ENCODE measurements at places on chromosomes 1 and 21.

DNA sequence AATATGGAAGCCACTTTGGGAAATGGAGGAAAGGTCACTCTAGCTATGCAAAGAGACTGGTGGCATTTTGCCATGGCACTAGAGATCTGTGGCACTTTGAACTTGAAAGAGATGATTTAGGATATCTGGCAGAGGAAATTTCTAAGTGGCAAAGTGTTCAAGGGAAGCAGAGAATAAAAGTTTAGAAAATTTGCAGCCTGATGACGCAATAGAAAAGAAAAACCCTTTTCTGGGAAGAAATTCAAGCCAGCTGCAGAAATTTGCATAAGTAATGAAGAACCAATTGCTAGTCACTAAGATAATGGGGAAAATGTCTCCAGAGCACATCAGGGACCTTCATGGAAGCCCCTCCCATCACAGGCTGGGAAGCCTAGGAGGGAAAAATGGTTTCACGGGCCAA, 191.1 kb upstream of the B3GALT2 start:
- no peak for DNase-seq

DNA sequence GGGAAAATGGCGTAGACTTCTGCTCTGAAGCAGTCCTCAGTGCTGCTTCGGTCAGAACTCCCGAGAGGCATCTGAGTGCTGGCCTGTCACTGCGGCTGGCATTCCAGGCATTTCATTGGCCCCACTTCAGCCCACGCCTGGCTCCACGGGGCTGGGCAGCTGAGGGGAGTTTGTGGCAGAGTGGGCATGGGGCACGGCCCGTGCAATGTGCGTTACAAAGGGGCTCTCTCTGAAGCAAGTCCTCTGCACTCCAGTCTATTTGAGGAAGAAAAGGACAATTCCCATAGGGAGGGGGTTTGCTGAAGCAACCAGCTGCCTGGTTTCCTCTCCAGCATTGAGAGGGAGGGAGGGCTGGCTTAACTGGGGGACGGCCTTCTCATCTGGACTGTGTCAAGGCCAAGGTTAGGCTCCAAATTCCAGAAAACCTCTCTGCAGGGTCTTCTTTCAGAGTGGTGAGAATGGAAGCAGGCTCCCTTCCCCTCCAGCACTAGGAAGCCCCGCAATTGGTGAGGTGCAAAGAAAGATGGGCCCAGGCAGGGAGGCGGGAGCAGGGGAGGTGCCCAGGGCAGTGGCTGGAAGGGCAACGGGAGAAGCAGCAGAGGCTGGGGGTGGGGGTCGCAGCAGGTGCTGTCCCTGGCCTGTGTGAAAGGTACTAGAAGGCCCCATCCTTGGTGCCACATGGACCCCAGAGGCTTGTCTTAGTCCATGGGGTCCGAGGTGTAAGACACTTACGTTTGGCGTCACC, 21.1 kb upstream of the GPR157 start:
- DNase-seq, result no peak

- DNase-seq, result no peak
Observed at GRCh38 chr1:70941563-70941962, 106.1 kb downstream of the PTGER3 start.

DNA sequence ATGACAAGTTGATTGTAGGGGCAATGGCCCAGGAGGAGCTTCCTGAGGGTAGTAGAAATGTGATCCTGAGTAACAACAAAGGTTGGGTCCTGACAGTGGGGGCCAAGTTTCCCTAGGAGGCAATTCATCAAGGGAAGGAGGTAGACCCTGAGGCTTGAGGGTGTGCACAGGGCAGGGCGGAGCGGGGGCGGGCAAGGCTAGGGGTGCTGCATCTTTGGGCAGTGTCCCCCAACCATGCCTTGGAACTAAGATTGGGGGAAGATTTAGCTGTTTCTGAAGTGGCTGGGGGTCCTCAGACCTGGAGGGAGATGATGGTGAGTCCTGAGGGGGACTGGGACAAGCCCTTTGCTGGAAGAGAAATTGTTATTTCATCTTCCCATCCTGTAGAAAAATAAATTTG, 50.9 kb downstream of the HUNK start:
- no peak for DNase-seq

DNA sequence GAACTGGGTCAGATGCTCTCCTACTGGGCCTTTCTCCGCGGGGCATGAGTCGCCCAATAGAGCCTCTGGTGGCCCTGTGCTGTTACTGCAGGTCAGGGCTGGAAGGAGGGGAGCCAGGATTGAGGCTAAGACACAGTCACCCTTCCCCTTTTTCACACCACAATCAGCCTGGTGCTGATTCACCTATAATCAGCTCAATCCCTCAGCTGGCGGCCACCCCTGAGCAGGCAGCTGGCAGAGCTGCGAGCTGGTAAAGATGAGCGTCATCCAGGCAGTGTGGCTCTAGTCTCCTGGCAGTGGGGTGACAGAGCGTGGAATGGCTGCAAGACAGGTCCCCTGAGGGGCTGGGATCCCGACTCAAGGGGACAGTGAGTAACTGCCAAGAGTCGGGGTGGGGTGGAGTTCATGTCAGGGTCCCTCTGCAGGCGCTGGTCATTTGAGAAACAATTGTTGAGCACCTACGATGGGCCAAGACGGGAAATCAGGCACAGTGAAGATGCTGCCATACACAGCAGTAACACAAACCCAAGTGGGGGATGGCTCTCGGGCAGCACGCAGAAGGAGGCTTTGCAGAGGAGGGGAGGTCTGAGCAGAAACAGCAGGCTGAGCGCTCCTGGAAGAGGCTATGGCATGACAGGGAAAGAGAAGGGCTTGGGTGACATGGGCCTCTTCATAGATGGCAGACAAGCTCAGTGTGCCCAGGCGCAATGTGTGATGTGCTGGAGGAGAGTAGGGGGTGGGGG, 21.8 kb downstream of the ATF3 start:
- peak; percentile 29 for DNase-seq

DNA sequence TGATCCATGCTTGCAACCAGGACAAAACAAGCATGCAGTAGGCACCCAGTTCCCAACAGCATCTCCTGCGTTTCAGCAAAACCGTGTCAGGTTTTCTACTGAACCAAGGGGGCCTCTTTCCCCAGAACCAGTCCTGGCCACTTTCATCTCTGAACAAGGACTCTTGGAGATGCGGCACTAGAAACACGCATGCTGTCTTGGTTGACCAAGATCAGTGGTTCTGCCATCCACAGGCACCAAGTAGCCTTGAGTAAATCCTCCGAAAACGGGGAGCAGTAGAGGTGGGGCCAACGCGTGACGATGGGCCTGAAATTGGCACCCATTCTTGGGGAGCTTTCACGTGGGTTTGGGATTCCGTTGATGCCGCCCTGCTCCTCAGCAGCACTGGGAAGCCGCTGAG, 62.5 kb upstream of the AJAP1 start:
- DNase-seq, result no peak

DNA sequence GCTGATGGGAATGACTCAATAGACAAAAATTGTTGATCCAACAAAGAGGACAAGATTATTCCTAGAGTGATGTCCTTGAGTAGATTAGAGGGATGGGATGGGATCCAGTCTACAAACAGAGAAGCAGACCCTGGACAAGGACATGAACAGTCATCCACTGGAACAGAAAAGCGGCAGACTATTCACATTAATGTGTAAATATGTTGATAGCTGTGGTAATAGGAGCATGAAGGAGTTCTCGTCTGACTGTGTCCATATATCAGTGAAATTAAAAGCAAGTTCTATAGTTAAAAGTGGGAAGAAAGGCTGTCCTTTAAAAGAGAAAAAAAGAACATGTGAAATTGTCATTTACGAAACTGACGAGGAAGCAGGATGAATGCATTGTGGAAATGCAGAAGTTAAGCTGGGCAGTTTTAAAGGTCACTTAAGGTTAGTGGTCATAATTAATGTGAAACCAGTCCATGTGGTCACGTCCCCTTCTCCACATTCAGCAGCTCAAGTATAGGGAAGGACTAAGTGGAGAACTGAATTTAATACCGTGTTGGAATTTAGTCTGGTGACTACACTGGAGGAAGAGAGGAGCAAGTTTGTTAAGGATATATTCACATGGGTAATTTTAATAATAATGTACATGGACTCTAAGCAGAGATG, 62.1 kb downstream of the PIK3R3 start:
- no peak for DNase-seq

- DNase-seq, result no peak
Observed at GRCh38 chr1:39102537-39103327, 76.6 kb downstream of the NDUFS5 start.

- DNase-seq, result no peak
Observed at GRCh38 chr1:238861342-238862066, 524.9 kb upstream of the CHRM3 start.

- no peak for DNase-seq
Observed at GRCh38 chr1:57711326-57711725, 287.5 kb upstream of the DAB1 start.

DNA sequence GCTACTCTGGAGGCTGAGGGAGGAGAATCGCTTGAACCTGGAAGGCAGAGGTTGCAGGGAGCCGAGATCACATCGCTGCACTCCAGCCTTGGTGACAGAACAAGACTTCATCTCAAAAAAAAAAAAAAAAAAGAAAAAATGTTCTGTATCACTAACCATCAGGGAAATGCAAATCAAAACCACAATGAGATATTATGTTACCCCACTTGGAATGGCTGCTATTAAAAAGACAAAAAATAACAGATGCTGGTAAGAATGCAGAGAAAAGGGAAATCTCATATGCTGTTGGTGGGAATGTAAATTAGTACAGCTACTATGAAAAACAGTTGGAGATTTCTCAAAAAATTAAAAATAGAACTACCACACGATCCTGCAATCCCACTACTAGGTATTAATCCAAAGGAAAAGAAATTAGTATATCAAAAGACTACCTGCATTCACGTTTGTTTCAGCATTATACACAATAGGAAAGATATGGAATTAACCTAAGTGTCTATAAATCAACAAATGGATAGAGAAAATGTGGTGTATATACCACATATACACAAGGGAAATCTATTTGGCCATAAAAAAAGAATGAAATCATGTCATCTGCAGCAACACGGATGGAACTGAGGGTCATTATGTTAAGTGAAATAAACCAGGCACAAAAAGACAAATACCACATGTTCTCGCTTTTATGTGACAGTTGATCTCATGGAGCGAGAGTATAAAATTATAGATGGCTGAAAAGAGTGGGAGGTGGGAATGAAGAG, 62.6 kb downstream of the ABL2 start:
- DNase-seq, result no peak

DNA sequence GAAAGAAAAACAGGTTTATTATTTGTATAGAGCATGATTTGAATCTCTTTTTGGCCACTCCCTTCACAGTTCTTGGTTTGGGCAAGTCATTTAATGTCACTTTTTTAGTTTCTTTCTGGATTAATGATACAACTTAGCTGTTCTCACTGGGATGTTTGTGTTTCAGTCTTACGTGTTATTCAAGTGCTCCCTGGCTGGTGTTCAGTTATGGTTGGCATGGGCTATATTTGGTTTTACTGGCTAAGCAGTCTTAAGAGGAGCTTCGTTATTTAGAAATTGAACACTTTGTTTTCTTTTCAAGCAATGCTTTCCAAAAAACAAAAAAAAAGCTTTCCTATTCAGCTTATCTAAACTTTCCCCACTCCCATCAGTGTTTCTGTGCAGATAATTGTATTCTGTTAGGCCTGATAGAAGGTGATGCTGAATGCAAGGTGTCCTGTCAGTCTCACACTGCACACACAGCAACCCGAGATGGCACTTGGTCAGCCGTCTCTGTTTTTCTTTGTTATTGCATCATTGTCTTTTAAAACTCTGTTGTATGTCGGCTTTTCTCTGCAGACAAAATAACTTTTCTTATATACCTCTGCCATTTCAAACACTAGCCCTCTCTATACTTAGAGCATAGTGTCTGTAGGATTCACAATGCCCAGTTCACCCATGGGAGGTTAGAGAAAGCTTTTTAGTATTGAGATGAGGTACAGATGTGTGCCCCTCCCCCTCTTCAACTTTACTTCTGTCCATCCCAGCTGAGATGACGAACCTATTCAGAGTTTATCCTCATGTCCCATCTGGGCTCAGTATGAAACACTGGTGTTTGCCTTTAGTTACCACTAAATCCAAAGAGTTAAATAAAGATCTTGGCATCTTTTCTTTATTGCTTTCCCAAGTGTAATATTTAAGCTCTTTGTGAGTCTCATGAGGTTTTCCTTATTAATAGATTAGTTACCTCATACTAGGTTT, 80.2 kb downstream of the VPS13D start:
- no peak for DNase-seq

GRCh38 chr1:197787056-197787455, 11.8 kb upstream of the DENND1B start:
- no peak for DNase-seq

GRCh38 chr1:114093624-114094362, 59.9 kb downstream of the SYT6 start:
- DNase-seq, result no peak

DNA sequence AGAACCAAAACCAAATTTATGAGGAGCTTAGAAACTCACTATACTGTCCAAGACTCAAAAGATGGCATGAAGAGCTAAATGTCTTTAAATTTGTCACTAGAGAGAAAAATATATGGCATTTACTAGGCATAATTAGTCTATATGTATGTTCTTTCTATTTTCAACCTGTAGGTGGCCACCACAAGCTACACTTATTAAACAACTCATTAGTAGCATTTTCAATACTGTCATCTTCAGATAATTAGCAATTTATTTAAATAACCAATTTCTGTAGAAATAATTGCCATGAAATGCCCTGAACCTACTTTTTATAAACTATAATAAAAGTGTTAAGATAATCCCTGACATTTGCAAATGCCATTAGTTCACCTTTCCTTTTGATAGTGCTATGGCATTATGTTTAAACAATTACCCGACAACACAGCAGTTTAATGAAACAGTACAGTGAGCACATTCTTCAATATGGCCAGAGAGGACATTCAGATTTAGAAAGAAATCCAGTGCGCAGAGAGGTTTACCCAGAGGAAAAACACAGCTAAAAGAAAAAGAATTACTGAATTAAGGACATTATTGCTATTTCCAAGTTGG, 522.5 kb downstream of the PTBP2 start:
- DNase-seq, result no peak

DNA sequence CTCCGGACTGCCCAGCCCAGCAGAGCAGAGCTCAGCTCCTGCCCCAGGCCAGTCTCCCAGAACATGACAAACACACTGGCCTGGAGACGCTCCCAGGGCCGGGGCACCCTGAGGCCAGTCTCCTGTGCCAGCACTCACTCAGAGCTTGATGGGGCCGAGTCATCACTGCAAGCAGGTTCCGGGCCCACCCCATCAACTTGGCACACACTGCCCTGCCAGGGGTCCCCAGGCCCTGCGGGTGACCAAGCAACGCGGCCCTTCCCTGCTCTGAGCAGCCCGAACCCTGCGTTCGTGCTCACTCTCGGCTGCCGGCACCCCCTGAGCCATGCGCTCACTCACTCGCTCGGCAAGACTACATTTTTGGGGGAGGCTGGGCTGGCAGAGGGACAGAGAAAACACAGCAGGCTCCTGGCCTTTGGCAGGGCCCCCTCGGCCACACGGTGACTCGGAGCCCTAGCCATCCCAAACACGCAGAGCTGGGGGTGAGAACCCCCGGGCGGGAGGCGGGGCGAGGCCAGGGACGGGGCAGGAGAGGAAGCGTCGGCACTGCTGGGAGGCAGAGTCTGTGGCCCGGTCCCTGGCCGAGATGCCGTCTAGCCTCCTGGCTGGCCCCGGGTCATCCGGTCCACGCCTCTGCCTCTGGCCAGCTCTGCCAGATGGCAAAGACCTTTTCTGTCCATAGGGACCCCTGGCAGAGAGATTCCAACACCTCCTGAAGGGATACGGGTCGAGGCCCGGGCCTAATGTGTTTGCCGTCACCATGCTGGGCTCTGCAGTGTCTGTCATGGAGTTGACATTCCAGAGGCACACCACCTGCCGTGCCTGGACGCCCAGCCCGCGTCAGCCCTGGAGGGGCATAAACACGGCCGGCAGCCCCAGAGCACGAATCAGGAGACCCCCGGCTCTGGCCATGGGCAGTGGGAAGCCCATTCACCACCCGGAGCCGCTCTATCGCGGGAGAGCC, 68.0 kb downstream of the MEGF6 start:
- DNase-seq, result no peak

All from stimulated activated CD8-positive, alpha-beta memory T cell treated with anti-CD3 and anti-CD28 coated beads, Interleukin-2, amount 100 ng/mL, for 1 hour (primary cell).